Foreskin keratinocyte (primary cell): ENCODE measurements at places on chromosomes 4 and X. TPM values are rescaled to one million over a fixed set of nuclear protein-coding genes. Genes with fewer than 3 reads are reported as not detected.
A peak's percentile ranks its signal among the peaks of the same experiment; 100 is the strongest.

GRCh38 chr4:154497889-154498288, 6.3 kb upstream of the DCHS2 start:
- DNase-seq, result peak; percentile 14

- DNase-seq, result no peak
Measured at GRCh38 chrX:122868631-122869030, 315.4 kb upstream of the GRIA3 start.

DNA sequence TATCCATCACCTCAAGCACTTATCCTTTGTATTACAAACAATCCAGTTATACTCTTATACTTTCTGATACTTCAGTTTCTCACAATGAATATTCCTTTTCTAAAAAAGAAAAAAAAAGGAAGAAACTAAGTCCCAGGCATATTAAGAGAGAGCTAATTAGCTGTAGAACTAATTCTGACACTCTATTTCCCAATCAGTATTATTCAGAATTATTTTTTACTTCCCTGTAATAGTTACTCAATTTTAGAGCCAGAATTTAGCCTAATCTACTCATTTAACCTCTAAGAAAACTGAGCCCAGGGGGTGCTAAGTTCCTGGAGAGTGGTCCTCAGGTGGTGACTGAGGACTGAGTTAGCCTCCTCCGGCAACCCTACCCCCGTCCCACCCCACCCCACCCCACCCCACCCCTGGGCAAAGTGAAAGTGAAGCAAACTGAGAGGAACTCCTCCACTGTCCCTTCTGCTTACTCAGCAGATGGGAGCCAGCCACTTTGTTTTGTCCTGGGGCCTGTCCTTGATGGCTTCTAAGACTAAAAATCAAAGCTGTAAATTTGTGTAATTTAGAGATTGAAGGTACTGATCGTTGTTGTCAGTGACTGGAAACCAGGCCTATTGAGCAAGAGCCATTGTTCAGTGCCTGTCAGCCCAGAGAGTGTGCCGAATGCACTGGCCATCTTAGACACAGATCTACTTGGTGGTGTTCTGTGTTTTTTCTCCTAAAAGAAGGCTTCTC, 162.1 kb downstream of the CBR4 start:
- no peak for DNase-seq

DNA sequence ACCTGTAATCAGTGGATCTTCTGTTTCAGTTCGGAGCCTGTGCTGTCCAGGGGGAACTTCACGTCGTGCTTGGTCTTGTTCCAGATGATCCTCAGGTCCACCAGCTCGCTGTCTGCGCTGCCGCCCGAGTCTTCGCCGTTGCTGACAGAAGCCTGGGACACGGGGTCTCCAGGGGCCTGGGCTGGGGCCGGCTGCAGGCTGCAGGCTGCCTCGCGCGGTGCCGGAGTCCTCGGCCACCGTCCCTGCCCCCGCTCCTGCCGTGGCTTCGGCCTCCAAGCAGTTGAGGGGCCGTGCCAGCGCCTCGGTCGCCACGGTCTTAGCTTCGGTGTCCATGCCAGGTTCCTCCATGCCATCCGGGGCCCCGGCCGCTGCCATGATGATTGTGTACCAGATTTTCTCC, 37.3 kb upstream of the CCNI start:
- DNase-seq, result no peak

DNA sequence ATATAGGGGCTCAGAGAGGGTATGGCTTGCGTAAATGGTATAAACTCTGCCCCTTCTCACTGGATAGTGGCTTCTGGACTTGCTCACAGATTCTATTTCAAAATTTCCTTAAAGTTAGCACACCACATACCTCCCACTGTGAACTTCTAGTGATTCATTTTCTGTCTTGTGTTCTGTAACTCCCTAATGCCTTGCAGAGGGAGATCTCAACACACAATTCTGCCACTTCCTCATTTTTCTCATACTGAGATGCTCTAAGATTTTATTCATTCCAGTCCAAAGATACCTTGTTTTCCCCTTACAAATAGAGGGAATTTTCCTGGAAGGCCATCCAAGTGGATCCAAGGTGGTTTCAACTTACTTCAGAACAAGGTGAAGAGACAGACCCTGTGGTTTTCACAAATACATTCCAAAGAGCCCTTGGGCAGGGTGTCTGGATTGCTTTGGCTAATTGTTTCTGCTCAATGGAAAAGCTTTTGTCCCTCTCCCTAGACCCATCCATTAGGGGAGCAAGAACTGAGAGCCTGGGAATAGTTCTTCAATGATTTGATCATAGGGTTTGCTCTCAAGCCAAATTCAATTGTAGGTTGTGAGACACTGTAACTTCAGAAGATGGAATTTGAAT, 52.1 kb upstream of the CAPN6 start:
- DNase-seq, result no peak

- no peak for DNase-seq
Measured at GRCh38 chr4:153521478-153521877, 55.3 kb downstream of the TMEM131L start.

- DNase-seq, result no peak
Measured at GRCh38 chrX:2965965-2966364, 36.8 kb upstream of the ARSD start.

DNA sequence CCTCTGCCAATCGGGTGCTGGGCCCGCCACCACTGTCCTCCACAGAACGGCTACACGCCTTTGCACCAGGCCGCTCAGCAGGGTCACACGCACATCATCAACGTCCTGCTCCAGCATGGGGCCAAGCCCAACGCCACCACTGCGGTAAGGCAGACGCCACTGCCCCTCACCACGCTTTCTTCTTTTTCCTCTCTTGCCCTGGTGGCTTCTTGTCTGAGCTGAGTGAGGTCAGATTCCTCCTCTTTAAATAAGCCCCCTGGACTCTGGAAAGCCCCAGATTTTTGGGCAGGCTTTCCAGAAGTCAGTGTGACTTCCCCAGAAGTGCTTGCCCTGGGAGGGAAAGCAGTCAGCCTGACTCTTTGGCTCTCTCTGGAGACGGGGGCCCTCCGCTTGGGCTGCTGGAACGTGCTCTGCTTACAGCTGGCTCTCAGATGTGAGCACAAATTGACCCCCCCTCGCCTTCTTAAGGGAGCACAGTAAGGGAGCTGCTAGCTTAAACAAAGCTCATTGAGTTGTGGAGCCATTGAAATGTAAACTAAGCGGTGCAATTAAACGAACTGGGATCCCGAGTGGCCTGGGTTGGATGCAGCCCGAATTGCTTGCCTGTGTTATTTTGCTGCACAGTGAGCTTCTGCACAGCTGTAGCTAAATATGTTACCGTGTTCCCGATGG, 243.1 kb downstream of the ANK2 start:
- DNase-seq, result no peak

- no peak for DNase-seq
Measured at GRCh38 chr4:80814266-80814665, 216.2 kb upstream of the BMP3 start.

DNA sequence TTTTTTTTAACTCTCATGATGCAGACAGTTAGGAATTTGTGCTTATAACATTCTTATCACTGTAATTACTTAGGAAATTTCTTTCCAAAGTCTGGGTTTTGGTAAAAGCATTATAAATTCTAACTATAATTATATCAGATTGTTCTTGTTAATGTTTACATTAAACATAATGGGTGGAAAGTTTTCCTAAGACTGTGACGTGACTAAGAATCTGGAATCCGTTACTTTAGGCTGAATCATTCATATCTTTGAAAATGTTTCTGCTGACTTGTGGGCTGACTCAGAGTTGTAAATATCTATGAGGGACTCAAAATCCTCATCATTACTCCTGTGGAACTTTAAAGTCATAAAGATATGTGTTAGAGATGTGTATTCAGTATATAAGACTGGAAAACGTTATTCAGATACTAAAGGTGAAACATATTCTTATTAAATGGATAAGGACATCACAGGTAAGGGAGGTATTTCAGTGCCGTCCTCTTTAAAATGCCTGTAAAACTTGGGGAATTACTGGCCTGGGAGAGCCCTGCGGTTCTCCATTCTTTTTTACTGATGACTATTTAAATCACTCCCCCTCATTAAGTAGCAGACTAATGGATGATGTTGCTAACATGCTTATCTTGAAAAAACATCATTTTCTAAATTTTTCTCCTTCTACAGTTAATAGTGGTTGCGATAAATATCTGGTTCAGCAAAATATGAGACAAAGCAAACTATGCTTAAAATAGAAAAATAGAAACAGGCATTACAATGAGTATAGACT, 159.0 kb downstream of the DCLK2 start:
- peak; percentile 69 for DNase-seq

DNA sequence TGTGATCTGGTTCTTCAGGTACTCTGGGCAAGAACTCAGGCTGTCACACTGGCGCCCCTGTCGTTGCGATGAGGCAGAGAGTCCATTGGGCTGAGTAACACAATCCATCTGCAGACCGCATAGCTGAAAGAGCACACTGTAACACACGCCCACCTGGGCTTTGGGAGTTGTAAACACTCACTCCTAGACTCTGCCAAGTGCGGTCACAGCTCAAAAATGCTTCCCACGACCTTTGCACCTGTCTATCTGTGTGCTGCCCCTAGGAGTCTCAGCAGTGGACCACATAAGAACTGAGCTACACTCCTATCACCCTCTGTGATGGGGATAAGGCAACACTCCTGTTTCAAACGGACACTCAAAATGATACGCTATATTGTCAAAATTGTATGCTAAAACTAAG, 2028.3 kb downstream of the PCDH7 start:
- DNase-seq, result no peak

- DNase-seq, result no peak
Measured at GRCh38 chrX:94914235-94914634, 1240.2 kb downstream of the FAM133A start.

DNA sequence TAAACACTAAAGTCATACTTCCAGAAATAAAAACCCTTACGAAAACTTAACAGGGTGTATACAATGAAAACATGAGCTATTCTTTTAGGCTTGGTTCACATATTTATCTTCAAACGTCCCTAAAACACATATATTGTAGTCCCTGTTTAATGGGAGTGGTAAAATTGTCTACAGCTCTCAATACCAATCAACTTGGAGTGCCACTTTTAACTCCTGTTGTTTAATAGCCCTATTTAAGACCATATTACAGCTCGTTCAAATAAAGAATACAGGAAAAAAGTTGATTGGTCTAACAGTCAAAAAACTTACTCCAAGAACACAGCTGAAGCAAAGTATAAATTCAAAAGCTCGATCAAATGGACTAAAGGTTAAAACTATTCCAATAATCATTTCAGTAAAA, 3.9 kb downstream of the UBE2D3 start:
- no peak for DNase-seq

GRCh38 chrX:39952989-39953388, 144.8 kb downstream of the BCOR start:
- no peak for DNase-seq

- DNase-seq, result peak; percentile 38
Measured at GRCh38 chrX:63764946-63765345, 20.1 kb downstream of the ARHGEF9 start.

DNA sequence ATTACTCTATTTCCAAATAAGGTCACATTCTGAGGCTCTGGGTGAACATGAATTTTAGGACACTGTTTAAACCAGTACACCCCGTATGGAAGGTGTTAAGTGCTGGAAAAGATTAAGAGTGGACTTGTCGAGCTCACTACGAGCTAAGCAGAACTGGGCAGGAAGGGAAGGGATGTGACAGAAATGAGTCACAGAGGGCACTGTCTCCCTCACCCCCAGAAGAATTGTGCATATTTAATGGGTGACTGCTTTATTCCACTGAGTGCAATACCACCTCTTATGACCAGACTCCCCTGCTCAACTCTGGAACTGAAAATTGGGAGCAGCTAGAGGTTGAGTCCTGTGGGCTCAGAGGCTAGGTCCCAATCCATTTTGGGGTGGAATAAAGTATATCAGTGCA, 187.4 kb upstream of the RPS6KA3 start:
- DNase-seq, result no peak

REELD1 gene
- total RNA-seq, result not detected in 2 replicates

STS gene
- total RNA-seq, result 1.2 and 1.5 TPM in 2 replicates

CACNA1F gene
- total RNA-seq, result not detected in 2 replicates

FRMPD4 gene
- total RNA-seq, result 0.07 and 0.41 TPM in 2 replicates

UNC5C gene
- not detected in 2 replicates for total RNA-seq

SPACA5 gene
- not detected in 2 replicates for total RNA-seq

CCDC110 gene
- 0.04 and 0.10 TPM in 2 replicates for total RNA-seq

TLL1 gene
- 1.5 and 3.5 TPM in 2 replicates for total RNA-seq

TCEAL2 gene
- not detected in 2 replicates for total RNA-seq
